Peyer's patch (tissue), 4 donors: ENCODE measurements at places on chromosomes 4 and X. TPM values are rescaled to one million over a fixed set of nuclear protein-coding genes. Genes with fewer than 3 reads are reported as not detected.

DNA sequence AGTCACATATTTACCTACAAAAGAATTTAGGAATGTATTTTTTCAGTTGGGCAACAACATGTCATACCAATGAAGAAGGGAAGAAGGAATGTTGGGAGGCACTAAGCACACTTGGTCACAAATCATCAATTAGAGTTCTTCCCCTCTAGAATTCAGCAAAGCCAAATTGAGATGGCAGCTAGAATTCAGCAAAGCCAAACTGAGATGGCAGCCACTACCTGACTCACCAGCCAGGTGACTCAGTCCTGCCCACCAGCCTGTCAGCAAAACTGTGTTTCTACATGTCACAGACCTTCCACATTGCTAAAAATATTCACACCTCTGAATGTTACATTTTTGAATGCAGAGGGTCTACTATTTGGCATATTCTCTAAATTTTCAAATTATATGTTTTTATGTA is 63.2 kb upstream of the NOCT start:
- H3K4me3 ChIP-seq: no peak overlapping the region
- H3K27me3 ChIP-seq: no peaks in the 10 kb centered on the region
- no peaks in the 10 kb centered on the region for H3K36me3 ChIP-seq

DNA sequence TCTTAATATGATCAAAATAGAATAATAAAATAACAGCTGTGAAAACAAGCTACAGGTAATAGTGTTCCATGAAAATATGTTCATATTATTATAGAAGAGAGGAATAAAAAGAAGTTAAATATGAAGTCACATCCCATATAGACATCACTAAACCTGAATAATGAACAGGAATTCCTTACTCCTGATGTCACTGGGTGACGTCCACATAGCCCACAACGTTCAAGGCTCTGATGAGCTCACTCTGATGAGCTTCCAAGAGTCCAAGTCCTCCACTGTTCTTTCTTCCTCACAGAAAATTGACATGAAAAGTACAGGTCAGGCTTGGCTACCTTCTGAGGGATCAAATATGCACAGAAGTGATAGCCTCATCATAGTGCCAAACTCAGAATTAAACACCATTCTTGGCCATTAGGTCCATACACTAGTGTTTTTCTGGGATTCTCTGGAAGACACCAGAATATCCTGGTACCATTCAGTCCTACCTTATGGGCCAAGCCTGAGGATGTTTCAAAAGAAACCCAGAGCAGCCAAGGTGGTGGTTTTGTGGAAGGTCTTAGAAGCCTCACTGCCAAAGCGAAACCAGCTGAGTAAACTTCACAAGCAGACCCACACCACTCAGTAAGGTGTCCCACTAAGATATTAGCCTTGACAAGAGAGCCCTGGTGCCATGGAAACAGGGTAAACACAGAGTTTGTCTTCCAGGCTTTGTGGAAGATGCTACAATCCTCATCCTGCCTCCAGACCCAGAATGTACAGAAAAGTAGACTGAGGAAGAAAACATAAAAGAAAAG is 138.4 kb upstream of the HHIP start:
- H3K36me3 ChIP-seq: no peaks in the 10 kb centered on the region
- no peak overlapping the region for H3K27ac ChIP-seq
- no peak overlapping the region for H3K4me3 ChIP-seq
- DNase-seq: no peak

DNA sequence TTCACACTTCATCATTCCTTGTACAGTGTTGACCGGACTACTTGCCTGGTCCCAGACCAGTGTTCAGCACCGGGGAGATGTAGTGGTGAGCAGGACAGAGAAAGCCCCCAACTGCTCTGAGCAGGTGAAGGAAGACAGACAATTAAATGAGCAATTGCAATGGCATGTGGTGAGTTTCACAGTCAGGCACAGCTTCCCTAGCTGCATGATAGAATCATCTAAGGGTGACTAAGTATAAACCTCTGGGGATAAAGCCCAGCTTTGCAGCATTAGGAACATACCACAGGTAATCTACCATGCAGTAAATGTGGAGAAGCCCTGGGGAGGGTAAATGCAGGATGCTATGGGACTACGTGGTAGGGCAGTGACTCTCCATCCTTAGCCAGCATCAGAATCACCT is 47.8 kb downstream of the TMA16 start:
- H3K4me1 ChIP-seq: no peaks in the 10 kb centered on the region
- H3K27me3 ChIP-seq: no peaks in the 10 kb centered on the region
- DNase-seq: no peak

Gene HSFX4
- not detected for total RNA-seq

Gene ADGRL3
- 9.0 TPM for total RNA-seq
